ENCODE measurements at places on chromosomes 16 and 17. TPM values are rescaled to one million over a fixed set of nuclear protein-coding genes. Genes with fewer than 3 reads are reported as not detected.
A peak's percentile ranks its signal among the peaks of the same experiment; 100 is the strongest.

- DNase-seq = no peak
- peaks cover 19% of the 10 kb centered on the region for H3K36me3 ChIP-seq
- no peaks in the 10 kb centered on the region for H3K27me3 ChIP-seq
- H3K27ac ChIP-seq = no peak overlapping the region
- no peak overlapping the region for H3K4me3 ChIP-seq
Observed at GRCh38 chr16:71869089-71869488, 14.9 kb downstream of the ZNF821 start.

- no peak overlapping the region for H3K4me3 ChIP-seq
- no peak for DNase-seq
- H3K36me3 ChIP-seq = peaks cover 56% of the 10 kb centered on the region
Observed at GRCh38 chr16:56505181-56505580, 14.6 kb downstream of the BBS2 start.

DNA sequence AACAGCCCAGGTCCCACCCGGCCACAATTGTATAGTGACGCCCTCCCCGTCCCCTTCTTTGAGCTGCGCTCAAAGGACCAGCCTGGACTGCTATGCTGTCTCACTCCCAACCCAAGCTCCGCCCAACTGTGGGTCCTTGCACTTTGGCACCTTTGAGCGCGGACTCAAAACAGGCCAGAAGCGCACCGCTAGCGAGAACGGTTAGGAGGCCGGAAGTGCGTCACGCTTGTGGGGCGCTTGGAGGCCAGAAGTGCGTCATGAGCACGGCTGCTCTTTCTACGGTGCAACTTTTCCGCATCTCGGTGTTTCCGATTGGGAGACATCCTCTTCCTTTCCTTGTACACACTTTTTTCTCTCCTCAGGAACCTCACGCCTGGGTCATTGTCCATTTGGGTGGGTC lies at the start of gene ZNF19:
Gene ZNF19, minus strand, starts transcription at position 203 of the 400 bp plus-strand sequence. CDS start 7,210 bp downstream, outside the sequence.
- H3K4me1 ChIP-seq = peaks cover 3% of the 10 kb centered on the region
- H3K27me3 ChIP-seq = no peaks in the 10 kb centered on the region
- no peak for DNase-seq

DNA sequence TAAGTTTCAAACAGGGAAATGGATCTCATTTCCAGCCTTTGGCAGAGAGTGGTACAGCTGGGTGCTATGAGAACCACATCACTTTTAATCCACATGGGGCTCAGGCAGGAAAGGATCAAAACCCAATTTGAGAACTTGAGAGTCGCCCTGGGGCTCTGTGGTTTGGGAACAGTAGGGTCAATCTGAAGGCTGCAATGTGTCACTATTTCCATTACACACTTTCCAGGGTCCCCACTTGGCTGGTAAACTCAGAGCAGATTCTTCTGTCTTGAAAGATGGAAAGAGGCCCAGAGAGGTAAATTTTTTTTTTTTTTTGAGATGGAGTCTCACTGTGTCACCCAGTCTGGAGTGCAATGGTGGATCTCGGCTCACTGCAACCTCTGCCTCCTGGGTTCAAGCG lies 6.7 kb upstream of the HIGD1B start:
- no peak for DNase-seq
- no peaks in the 10 kb centered on the region for H3K27me3 ChIP-seq
- H3K4me1 ChIP-seq = peaks cover 2% of the 10 kb centered on the region

EPOP gene
- total RNA-seq = 1.2 TPM

DNA sequence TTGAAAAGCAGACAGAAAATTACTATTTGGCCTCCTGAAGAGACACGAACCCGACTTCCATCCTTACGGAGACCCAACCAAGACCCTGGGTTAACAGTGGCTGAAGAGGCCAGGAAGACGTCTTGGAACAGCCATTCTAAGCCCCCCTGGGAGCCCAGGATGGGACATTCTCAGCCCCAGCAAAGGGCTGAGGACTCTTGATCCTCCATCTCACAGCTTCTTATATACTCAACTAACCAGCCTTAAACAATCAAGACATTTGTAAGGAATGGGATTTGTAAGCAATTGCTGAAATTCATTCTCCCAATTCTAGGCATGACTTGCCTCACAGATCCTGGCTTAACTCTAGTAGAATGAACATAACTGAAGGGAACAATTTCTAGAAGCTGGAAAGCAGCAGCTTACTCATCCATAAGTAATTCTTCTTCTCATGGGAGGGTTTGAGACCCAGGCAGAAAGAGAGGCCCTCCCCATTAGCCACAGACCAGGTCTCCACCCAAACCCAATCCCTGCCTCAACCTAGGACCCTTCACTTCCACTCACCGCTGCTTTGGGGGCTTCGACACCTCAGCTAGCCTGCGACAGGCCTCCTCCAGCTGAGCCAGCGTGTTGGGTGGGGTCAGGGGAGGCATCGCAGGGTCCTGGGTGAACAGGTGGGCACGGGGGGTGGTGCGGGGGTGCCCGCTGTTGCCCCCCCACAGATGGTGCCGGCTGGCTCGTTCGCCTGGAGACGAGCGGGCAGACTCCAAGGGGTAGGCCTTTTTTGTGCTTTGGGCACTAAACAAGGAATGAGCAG lies 25.5 kb downstream of the AXIN2 start:
- H3K36me3 ChIP-seq = peaks cover 13% of the 10 kb centered on the region
- H3K27me3 ChIP-seq = no peaks in the 10 kb centered on the region
- H3K4me3 ChIP-seq = no peak overlapping the region
- no peak overlapping the region for H3K27ac ChIP-seq
- peaks cover 20% of the 10 kb centered on the region for H3K4me1 ChIP-seq

- H3K27me3 ChIP-seq = no peaks in the 10 kb centered on the region
- H3K36me3 ChIP-seq = no peaks in the 10 kb centered on the region
- peaks cover 31% of the 10 kb centered on the region for H3K4me1 ChIP-seq
Observed at GRCh38 chr17:72334205-72334604, 213.4 kb downstream of the SOX9 start.

DNA sequence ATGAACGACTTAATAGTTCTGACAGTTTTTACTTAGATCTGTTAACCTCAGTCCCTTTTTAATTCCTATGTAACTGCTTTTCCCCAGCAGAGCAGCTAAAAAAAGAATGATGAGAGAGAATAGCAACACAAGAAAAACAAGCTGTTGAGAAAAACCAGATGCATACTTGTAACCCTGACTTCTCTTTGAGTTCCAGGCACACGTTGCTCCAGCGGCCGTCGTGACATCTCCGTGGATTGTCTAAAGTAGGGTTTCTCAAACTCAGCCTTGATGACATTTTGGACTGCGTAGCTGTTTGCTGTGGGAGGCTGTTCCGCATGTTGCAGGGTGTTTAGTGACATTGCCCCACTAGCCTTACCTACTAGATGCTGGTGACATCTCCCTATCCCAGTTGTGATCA lies 324.0 kb downstream of the SNX29 start:
- no peaks in the 10 kb centered on the region for H3K36me3 ChIP-seq
- no peak overlapping the region for H3K4me3 ChIP-seq
- H3K27ac ChIP-seq = no peak overlapping the region
- no peaks in the 10 kb centered on the region for H3K27me3 ChIP-seq
- DNase-seq = no peak

GRCh38 chr17:73934696-73935095 lies 268.8 kb upstream of the RPL38 start:
- H3K27ac ChIP-seq = no peak overlapping the region
- H3K27me3 ChIP-seq = no peaks in the 10 kb centered on the region
- DNase-seq = no peak
- H3K4me1 ChIP-seq = no peaks in the 10 kb centered on the region
- no peaks in the 10 kb centered on the region for H3K36me3 ChIP-seq

- H3K27ac ChIP-seq = no peak overlapping the region
- no peak for DNase-seq
- H3K4me3 ChIP-seq = no peak overlapping the region
- no peaks in the 10 kb centered on the region for H3K4me1 ChIP-seq
- no peaks in the 10 kb centered on the region for H3K36me3 ChIP-seq
Observed at GRCh38 chr17:48347177-48347576, 82.8 kb downstream of the SKAP1 start.

CCL16 gene
- not detected for total RNA-seq

- H3K27ac ChIP-seq = no peak overlapping the region
- DNase-seq = no peak
- H3K4me3 ChIP-seq = no peak overlapping the region
- no peaks in the 10 kb centered on the region for H3K36me3 ChIP-seq
- H3K4me1 ChIP-seq = no peaks in the 10 kb centered on the region
- H3K27me3 ChIP-seq = no peaks in the 10 kb centered on the region
Observed at GRCh38 chr16:85536073-85536410, 77.1 kb upstream of the GSE1 start.

GRCh38 chr16:66925322-66925840 lies at the start of gene RRAD:
TSS of gene RRAD (minus strand) at chr16:66925535. CDS start at chr16:66925179, 356 bp downstream.
- peaks cover 28% of the 10 kb centered on the region for H3K27me3 ChIP-seq
- H3K36me3 ChIP-seq = no peaks in the 10 kb centered on the region
- peak within 1 kb of the TSS; percentile 87 for H3K27ac ChIP-seq
- peak; percentile 95 for DNase-seq
- peaks cover 47% of the 10 kb centered on the region for H3K4me1 ChIP-seq

DNA sequence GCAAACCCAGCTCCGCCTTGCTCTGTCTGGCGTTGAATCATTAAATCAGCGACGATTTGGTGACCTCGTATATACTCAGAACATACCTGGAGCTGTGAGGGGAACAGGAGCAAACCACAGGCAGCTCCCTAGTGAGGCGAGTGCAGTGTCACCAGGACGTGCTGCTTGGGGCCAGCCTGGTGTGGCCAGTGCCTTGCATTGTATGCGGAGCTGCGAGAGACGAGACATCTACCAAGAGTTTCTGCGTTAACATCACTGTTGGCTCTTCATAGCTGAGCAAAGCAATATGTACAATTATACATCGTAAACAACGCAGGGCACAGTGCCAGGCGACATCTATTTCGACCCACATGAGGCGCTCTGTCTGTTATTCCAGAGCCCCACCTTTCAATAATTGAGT lies 27.9 kb downstream of the MINK1 start:
- no peak overlapping the region for H3K27ac ChIP-seq
- DNase-seq = no peak
- H3K4me3 ChIP-seq = no peak overlapping the region
- H3K36me3 ChIP-seq = peaks cover 5% of the 10 kb centered on the region
- peaks cover 7% of the 10 kb centered on the region for H3K4me1 ChIP-seq

ACE gene
- 17.7 TPM for total RNA-seq

CCT6B gene
- total RNA-seq = 5.9 TPM

GIT1 gene
- 31.8 TPM for total RNA-seq

- no peaks in the 10 kb centered on the region for H3K36me3 ChIP-seq
- H3K4me1 ChIP-seq = peaks cover 14% of the 10 kb centered on the region
- peak overlapping the region; percentile 79 for H3K27ac ChIP-seq
- DNase-seq = no peak
- no peak overlapping the region for H3K4me3 ChIP-seq
Observed at GRCh38 chr16:87226926-87227295, 90.3 kb downstream of the C16orf95 start.

PRR29 gene
- 0.88 TPM for total RNA-seq

- H3K36me3 ChIP-seq = no peaks in the 10 kb centered on the region
- H3K27me3 ChIP-seq = no peaks in the 10 kb centered on the region
- no peaks in the 10 kb centered on the region for H3K4me1 ChIP-seq
- H3K27ac ChIP-seq = no peak overlapping the region
Observed at GRCh38 chr17:80575057-80575875, 30.6 kb downstream of the RPTOR start.

Data from osteoblast (primary cell).